RWPE1 (cell line): ENCODE measurements at places on chromosomes 11 and 22.

GRCh38 chr22:37498289-37498909, 12.2 kb upstream of the MFNG start:
- no peak for DNase-seq

DNA sequence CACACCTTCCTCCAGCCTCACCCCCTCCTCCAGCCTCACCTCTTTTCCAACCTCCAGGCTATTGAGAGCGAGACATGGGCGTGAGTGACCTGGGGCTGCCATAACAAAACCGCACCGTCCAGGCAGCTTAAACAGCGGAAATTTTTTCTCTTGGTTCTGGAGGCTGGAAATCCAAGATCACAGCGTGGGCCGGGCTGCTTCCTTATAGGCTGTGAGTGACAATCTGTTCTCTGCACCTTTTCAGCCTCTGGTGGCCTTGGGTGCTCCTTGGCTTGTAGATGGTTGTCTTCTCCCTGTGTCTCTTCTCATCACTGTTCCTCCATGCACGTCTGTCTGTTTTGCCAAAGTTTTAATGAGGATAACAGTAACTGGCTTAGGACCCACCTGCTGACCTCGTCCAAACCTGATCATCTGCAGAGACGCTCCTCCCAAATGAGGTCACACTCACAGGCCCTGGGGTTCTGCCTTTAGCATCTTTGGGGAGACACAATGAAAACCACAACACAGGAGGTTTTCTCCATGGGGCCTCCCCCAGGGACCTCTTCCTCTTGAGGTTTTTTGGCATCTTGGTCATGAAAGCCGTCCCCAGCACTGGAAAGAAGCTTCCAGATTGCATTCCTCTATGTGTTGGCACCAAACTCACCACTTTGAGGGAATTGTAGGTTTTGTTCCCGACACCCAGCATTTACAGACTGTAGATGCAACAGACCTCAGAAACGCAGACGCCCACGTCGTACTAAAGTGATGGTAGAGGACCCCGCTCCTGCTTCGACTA, 878.1 kb downstream of the BRD1 start:
- no peak for DNase-seq

DNA sequence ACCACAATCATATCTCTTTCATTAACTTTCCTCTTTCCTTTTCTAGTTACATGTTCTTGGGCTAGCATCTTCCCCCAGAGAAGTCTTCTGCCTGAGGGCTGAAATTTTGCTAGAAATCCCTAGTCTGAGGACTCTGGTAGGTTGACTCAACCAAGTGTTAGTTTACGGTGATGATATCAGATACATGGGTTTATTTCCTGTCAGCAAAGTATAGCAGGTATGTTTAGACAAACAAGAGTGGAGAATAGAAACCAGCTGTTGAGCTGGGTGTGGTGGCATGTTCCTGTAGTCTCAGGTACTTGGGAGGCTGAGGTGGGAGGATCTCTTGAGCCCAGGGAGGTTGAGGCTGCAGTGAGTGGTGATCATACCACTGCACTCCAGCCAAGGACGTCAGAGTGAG, 11.2 kb downstream of the FOLR1 start:
- DNase-seq = no peak

DNA sequence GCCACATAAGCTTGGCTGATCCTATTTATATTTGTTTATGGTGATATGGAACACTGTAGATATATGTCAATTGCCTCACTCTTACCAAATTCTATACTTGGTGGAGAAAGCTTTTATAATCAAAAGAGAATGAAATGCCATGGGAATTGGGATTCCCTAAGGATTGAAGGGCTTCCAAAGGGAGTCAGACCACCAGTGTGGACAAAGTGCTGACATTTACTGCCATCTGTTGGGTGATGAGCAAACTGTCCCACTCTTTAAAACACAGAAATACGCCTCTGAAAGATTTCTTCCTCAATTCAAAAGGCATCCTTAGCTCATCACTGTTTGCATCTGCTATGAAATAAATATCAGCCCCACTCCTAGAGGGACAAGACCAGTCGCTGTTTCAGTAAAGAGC, 7.1 kb downstream of the SLC1A2 start:
- DNase-seq = no peak

DNA sequence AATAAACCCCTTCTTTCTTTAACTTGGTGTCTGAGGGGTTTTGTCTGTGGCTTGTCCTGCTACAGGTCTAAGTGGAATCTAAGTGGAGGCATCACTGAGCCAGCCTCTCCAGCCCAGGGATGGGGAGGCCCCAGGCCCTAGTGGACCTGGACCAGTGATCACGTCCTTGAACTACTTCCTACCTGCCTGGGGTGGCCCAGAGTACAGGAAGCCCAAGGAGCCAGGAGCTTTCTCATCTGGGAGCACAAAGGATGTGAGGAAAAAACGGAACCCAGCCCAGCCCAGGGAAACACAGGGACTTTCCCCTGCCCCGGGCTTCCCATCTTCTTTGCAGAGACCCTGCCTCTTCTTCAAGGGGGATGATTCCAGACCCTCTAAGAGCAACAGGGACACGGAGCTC, 3.5 kb upstream of the CD5 start:
- DNase-seq = no peak

- DNase-seq = no peak
Measured at GRCh38 chr11:76803811-76804600, 20.9 kb downstream of the TSKU start.

- no peak for DNase-seq
Measured at GRCh38 chr11:111045407-111045803, 200.1 kb upstream of the POU2AF2 start.

DNA sequence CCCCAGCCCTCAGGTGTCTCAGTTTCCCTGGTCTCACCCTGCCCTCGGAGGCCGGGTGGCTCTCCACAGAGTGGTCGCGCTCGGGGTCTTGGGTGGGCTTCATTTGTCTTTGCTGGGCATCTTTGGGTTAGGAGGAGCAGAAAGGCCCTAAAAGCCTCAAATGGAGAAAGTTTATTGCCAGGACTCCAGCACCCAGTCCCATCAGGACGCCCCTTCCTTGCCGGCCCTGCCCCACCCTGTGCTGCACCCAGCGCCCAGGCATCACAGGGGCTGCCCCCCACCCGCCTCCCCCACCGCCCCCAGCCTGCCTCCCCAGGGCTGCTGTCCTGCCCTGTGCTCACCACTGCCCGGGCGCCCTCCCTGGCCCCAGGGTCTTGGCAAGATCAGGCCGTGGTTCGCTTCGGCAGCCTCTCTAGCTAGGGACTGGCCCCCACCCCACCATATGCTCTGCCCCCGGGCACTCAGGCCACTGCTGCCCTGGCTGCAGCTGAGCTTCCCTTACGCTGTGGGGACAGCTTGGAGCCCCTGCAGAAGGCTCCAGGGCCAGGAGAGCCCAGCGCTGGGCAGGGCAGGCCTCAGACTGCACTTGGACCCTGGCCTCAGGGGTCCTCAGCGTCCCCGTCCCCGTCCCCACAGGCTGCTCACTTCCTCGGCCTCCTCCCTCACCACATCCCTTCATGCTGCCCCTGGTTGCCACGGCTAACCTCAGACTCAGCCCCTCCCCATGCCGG, 31.4 kb downstream of the MOB2 start:
- no peak for DNase-seq

- no peak for DNase-seq
Measured at GRCh38 chr11:44005956-44006355, 41.8 kb upstream of the ACCSL start.

- DNase-seq = no peak
Measured at GRCh38 chr11:10515418-10515817, 25.6 kb downstream of the RNF141 start.

GRCh38 chr22:36853407-36854099, 7.3 kb upstream of the NCF4 start:
- DNase-seq = no peak

GRCh38 chr11:73334384-73335203, 26.5 kb downstream of the ARHGEF17 start:
- peak; percentile 77 for DNase-seq

GRCh38 chr11:105823495-105824033, 198.5 kb downstream of the MSANTD4 start:
- no peak for DNase-seq

GRCh38 chr11:1481861-1482441, 4.6 kb downstream of the MOB2 start:
- no peak for DNase-seq

- DNase-seq = no peak
Measured at GRCh38 chr11:64501500-64502427, 89.3 kb upstream of the SLC22A12 start.

DNA sequence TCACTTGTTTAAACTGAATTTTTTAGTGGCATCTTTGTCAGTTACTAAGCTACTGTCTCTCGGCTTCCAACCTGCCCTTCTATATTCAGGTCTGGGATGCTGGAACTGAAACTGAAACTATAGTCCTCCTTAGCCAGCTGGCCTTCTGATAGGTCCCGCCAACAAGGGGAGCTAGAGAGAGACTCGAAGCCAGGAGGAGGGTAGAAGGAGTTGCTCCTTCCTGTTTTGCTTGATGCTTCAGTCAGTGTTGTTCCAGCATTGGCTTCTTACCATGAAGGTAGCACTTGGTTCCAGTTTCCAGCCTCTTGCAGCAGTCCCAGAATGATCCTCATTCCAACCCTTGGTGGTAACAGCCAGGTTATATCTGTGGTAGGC, 32.9 kb upstream of the HORMAD2 start:
- no peak for DNase-seq

DNA sequence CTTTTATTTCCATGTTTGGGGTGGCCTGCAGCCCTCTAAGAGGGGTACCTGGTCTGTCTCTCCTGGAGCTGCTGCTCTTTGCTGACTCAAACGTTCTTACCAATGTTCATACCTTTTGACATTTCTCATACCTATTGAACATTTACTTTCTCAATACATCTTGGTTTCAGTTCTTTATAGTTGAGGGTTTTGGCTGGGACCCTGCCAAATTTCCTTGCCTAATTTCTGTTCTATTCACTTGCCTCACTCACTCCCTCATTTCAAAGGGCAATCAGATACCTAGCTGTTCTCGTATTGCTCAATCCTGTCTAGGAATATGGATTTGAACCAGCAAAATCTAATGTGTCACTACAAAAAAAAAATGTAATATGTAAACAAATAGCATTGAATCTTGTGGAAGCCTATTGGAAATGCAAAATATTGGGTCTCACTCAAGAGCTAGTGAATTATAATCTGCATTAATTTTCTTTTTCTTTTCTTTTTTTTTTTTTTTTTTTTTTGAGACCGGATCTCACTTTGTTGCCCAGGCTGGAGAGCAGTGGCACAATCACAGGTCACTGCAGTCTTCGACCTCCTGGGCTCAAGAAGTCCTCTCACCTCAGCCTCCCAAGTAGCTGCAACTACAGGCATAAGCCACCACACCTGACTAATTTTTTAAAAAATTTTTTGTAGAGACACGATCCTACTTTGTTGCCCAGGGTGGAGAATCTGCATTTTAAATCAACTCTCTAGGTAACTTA, 7.5 kb downstream of the OR6M1 start:
- DNase-seq = no peak

- no peak for DNase-seq
Measured at GRCh38 chr11:23192256-23192655, 332.0 kb upstream of the CCDC179 start.

GRCh38 chr22:21646608-21647590, 4.8 kb downstream of the SDF2L1 start:
- no peak for DNase-seq

GRCh38 chr22:35443338-35443737, 43.4 kb downstream of the MCM5 start:
- no peak for DNase-seq
